ENCODE measurements at places on chromosomes 1 and 21.

DNA sequence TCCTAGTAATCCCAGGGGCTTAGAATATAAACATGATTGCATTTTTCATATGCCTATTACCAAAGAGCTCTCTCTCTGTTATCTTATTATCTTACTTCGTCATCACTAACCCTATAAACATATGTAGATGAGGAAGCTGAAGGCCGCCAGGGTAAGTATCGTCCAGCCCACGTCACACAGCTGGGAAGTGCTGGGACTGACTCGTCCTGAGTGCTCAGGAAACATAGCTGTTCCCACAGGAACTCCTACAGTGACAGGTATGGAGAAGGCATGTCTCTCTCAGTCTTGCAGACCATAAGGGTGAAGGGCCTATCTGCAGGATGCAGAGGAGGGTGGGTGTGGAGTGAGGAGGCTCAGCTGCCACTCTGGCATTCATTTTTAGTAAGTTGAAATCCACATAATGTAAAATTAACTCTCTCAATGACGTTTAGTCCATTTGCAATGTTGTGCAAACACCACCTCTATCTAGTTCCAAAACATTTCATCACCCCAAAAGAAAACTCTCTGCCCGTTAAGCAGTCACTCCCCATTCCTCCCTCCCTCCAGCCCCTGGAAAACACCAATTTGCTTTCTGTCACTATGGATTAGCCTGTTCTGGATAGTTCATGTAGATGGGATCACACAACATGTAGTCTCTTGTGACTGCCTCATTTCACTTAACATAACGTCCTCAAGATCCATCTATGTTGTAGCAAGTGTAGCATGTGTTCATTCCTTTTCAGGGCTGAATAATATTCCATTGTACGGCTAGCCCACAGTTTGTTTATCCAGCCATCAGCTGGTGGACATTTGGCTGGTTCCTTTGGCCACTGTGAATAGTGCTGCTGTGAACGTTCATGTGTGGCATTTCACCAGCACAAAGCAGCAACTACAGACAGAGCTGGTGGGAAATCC, 68.3 kb downstream of the TCP10L start:
- no peak for DNase-seq

- no peak for DNase-seq
These were observed 27.2 kb upstream of the SHISA4 start for GRCh38 chr1:201861448-201861847.

DNA sequence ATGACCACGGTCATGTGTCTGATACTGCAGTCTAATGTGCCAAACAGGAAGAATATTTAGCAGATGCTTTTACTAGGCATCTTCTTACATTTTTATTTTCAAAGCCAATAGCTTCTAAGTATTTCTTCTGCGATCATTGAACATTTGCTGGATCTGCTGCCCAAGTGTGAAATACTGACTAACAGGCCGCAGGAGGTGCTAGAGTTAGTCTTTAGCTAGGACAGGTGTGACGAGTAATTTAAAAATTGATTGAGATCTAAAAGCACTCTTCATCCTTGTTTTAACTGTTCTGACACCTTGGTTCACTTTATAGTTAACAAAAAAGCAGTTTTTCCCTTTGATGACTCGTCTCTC, 748 bp upstream of the FAM78B start:
- no peak for DNase-seq

- peak; percentile 16 for DNase-seq
These were observed 11.8 kb upstream of the ZFP69B start for GRCh38 chr1:40438391-40439015.

DNA sequence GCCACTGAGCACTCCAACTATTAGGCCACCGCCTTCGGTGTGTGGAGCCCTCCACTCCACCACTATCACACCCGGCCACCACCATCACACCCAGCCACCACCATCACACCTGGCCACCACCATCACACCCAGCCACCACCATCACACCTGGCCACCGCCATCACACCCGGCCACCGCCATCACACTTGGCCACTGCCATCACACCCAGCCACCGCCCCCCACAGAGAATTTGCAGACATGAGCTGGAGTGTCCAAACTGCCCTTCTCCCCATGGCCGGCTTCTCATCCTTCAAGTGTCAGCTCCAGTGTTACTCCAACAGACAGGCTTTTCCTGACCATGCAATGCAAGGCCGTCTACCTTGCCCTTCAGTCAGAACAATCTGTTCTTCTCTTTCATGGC, 50.4 kb upstream of the A3GALT2 start:
- DNase-seq: no peak

DNA sequence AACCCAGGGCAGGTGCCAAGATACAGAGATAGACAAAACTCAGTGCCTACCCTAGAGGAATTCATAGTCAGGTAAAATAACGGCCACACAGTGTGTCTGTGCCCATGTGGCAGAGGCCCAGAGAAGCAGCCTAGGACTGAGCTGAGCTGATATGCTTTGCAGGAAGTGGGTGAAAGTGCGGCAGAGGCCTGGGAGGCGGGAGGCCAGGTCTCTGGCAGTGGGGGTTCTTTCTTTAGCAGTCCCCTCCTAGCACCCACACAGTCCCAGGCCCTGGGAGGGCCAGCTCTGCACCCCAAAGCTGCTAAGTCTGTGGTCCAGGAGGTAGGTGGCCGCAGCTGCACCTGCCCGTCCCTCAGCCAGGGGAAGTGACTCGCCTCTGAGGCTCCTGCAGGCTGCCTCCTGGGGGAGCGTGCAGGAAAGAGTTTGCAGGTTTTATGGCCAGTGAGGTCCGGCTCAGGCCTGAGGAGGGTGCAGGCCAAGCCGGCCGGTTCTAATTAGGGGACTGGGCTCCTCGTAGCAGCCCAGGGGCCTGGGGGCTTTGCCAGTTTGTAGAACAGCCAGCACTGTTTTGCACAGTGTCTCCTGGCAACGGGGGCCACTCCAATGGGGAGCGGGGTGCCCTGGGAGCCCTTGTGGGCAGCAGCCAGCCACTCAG, 107.9 kb downstream of the SPSB1 start:
- no peak for DNase-seq

DNA sequence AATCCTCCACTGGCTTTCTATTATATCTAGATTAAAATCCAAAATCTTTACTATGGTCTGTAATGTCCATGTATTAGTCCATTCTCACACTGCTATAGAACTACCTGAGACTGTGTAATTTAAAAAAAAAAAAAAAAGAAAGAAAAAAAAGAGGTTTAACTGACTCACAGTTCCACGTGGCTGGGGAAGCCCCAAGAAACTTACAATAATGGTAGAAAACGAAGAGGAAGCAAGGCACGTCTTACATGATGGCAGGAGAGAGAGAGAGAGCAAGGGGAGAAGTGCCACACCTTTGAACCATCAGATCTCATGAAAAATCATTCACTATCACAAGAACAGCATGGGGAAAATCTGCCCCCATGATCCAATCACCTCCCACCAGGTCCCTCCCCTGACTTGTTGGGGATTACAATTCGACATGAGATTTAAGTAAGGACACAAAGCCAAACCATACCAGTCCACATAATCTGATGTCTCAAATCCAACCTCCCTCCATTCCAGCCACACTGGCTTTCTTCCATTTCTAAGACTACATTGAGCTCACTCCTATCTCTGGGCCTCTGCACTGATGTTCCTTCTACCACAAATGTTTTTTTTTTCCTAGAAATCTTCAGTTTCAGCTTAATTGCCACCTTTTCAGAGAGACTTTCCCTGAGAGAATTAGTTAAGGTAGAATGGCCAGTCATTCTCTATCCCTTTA, 92.4 kb downstream of the EIF4G3 start:
- DNase-seq: peak; percentile 3

GRCh38 chr1:2977886-2978611, 43.2 kb upstream of the ACTRT2 start:
- no peak for DNase-seq

- DNase-seq: no peak
These were observed 7.9 kb downstream of the H6PD start for GRCh38 chr1:9242338-9242969.

- no peak for DNase-seq
These were observed 63.9 kb downstream of the SDC3 start for GRCh38 chr1:30844631-30845030.

DNA sequence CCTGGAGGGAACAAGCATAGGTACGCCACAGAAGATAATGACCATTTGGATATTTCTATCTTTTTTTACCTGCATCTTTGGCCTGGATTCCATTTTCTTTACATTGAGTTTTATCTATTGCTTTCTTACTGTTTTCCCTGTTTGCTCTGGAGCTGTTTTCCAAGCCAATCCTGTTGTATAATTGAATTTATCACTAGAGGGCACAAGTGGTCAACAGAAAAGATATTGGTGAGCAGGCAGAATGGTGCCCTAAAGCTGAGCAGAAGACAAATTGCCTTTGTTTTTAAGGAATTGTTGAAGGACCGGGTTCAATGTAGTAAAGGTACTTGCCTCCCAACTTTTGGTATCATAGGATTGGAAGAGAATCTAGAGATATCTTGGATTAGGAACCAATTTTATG, 152.8 kb downstream of the PPP1R12B start:
- no peak for DNase-seq

GRCh38 chr1:164667001-164667400, 108.0 kb downstream of the PBX1 start:
- DNase-seq: no peak

DNA sequence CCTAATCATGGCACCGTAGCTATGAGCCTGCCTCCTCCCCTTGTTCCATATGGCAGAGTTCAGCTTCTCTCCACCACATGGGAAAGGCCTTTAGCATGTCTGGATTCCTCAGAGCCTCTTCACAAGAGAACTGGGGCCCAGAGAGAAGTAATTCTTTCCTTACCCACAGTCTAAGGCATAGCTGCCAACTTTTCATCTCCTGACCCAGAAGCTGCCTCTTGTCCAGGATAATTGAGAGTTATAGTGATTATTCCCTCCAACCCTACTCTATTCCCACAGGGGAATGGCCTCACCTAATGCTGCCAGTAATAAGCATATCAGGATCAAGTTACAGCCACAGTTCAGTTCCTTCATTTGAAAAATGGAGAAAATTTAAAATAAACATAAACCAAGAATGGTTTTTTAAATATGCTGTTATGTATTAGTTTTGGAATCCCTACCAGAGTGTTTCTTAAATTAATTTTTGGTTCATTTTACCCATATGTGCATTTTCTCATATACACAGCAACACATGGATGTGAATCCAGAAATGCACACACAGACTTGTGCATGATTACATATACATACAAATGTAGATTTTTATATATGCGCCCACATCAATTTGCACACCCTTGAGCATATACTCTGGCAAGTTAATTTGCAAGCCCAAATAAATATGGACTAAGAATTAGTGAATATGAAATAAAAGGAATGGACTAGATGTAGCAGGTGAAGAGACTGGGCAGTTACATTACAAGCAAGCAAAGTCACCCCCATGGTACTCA, 63.9 kb upstream of the WARS2 start:
- no peak for DNase-seq

DNA sequence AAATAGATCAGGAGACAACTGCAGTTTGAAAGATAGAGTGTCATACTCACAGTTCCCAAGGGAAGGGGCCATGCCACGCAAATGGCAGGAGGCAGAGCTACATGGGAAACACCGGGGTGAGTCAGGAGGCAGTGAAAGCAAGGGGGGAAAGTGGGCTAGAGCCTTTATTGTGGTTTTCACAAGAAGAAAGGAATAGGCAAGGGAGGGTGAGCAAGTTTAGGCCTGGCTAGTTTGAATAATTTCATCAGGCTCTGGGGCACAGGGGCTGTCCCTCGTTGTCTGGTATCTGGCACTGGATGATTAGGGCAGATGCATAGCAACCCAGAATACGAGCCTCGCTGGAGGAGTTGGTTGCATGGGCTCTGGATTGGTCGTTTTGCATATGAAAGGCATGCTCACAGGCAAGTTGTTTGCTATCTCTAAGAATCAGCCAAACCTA, 17.0 kb upstream of the ITLN2 start:
- no peak for DNase-seq

DNA sequence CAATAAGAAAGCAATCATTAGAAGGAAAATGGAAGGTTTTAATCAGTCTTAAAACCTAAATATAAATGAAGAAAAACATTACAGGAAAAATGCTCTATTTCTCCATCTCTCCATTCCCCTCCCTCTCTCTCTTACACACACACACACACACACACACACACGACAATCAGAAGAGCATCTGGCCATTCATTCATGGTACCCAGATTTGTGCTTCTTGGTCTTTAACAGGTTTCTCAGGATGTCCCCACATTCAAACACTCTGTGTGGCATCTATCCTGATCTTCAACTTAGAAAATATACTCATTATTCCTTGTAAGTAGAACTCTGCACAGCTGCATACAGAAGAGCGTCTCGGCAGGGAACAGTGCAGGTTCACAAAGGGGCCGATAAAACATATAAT, 779 bp downstream of the LRRC40 start:
- no peak for DNase-seq

DNA sequence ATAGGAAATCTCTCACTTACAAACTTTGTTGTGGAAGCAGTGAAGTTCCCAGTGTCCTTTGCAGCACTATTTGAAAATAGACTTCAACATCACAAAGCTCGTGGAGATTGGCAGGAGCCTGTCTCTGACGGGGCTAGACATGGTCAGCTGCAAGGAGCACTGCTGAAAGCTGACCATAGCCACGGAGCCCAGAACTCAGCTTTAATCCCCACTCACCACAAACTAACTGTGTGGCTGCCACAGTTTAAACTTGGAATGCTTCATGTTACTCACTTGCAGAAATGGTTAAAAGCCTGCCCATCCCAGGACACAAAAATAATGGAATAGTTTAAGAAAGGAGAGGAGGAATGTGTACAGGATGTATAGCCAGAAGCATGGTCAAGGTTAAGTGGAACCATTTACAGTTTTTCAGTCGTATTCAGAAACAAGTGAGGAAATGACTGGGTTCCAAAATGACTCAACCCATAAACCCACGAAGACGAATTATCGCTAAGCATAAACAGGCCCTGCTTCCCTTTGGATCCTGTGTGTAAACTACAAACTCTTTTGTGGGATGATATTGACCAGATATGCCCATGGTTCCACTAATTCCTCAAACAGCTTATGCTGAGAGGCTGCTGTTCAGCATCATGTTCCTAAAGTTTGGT, 18.2 kb downstream of the DNALI1 start:
- DNase-seq: no peak

Measured in stimulated activated CD4-positive, alpha-beta T cell treated with anti-CD3 and anti-CD28 coated beads, Interleukin-1b, Interleukin-23, amount 100 ng/mL, for 4 hours (primary cell).